ENCODE measurements at places on chromosomes 12 and 14.

GRCh38 chr14:98602983-98603382, 669.0 kb downstream of the BCL11B start:
- no peak for DNase-seq

GRCh38 chr12:113903381-113903863, 62.7 kb downstream of the RBM19 start:
- DNase-seq = no peak

DNA sequence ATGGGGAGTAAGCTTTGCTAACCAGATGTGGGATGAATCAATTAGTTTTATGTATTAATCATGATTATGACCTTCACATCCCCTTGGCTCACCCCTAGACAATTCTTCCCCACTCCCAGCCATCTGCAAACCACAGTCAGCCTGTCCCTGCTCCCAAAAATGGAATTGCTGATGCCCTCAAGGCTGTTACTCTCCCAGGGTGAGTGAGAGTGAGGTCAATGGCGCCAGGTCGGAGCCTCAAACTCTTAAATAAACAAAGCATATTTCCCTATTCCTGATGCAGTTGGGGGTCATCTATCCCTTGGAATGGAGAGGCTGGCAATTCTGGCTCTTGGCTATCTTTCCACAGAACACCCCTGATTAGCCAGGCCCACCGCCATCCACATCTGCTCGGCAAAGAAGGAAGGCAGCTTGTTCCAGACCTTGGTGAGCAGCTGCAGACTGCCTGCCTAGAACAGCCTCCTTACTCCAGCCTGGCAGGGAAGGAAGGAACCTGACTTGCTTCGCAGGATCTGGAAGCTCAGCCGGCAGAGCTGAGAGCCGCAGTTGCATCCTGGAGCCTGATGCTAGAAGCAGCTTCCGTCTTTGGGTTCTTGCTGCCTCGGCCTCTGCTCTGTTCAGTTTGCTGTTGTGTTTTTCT, 57.0 kb downstream of the SMUG1 start:
- DNase-seq = no peak

- no peak for DNase-seq
These were observed 7.7 kb downstream of the AHNAK2 start for GRCh38 chr14:104970231-104971068.

- DNase-seq = no peak
These were observed 25.1 kb upstream of the BTBD6 start for GRCh38 chr14:105223260-105223659.

DNA sequence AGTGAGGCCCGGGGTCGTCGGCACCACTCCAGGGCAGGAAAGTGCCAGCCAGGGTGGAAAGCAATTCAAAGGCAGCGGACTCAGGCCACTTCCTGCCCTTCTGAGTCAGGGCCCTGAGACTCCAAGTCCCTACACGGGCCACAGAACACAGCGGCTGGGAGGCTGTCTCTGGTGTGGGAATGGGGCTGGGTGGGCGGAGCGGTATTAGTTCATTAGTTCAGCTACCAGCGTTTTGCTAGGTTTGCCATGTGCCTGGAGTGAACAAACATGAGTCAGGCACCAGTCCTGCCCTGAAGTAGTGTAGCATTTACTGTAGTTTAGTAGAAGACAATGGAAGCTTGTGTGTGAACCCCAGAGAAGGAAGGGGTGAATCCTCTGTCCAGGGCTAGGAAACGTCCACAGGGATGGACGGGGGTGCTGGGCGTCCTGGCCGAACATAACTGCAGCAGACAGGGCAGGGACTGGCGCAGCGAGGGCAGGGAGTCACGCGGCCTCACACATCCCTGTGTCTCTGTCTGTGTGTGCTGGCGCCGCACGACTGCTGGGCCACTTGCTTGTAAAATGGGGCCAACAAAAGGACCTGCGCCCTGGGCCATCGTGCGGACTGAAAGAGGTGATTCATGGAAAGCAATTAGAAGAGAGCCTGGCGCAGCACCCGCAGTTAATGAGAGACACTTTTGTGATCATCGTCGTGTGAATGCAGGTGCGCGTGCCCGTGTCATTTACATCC, 186.4 kb upstream of the PRMT8 start:
- DNase-seq = no peak

- no peak for DNase-seq
These were observed 12.9 kb downstream of the SYNE3 start for GRCh38 chr14:95503365-95504134.

DNA sequence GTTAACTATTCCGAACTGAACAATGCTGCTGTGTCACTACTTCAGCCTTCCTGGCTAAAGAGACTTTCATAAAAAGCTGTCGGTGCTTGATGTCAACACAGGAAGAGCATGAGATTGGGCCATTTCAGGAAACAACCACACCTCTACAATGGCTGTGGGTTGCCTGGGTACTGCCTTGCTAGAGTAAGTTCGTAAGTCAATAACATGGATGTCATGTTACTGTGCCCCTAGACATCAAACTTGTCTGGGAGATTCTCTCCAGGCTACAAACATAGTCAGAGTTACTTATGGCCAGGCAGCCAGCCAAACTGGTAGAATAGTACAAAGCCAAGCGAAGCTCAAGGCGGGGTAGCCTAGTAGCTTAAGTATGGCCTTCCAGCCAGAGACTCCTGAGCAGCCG, 23.1 kb downstream of the MAX start:
- DNase-seq = no peak

DNA sequence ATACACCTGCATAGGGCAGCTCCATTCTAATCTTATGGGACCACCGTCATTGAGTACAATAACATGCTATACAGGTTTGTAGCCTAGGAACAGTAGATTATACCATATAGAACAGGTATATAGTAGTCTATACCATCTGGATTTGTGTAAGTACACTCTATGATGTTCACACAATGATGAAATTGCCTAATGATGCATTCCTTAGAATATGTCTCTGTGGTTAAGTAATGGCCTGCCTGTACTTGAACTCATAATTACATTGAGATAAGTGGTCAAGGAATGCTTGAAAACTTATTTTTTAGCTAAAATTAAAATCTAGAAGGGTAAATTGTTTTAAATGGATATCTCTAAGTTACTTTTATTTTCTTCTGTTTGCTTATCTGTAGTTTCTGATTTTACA, 152.7 kb downstream of the SRGAP1 start:
- DNase-seq = no peak

DNA sequence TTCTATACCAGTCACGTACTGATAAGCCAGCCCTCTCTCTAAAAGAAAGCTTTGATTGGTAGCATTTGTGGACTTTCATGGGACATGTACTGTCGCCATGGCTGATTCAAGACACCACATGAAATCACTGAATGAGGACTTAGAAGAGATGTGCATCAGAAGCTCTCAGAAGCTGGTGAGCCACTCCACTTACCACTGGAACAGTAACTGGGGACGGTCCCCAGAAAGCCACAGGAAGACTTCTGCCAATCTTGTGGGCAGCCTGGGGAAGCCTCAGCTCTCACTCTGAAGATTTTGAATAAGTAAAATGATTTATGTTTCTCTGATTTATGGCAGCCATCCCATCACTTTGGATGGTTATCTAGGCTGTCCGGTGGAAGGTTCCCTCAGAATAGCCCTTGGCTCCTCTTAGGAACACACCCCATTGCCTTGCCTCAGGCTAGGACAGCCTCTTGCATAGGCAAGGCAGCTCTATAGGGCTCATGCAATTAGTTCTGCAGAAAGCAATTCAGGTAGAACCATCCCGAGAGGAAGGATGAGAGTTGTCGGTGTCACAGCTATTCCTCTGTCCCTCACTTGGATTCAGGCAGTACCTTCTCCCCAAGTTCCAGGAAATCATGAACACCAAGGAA, 9.8 kb downstream of the DHRS1 start:
- no peak for DNase-seq

DNA sequence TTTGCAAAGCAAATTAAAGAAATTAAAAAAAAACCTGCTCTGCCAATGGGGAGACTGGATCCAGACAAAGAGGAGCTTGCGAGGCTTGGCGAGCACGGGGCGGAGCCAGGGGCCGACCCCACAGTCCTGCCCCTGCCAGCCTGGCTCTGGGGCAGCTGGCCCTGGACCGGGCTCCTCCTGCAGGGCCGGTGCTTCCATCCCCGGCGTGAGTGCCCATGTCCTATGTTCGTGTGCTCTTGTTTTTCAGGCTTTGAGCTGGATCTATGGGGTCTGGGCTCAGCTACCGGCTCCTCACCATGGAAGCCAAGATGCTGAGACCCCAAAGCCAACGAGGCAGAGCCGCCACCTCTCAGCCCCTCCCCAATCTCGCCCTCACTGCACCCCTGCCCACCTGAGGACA, 176.8 kb downstream of the KIF26A start:
- no peak for DNase-seq

- no peak for DNase-seq
These were observed 10.2 kb downstream of the PPFIBP1 start for GRCh38 chr12:27534060-27534764.

GRCh38 chr14:94839348-94839747, 69.4 kb upstream of the GSC start:
- no peak for DNase-seq

DNA sequence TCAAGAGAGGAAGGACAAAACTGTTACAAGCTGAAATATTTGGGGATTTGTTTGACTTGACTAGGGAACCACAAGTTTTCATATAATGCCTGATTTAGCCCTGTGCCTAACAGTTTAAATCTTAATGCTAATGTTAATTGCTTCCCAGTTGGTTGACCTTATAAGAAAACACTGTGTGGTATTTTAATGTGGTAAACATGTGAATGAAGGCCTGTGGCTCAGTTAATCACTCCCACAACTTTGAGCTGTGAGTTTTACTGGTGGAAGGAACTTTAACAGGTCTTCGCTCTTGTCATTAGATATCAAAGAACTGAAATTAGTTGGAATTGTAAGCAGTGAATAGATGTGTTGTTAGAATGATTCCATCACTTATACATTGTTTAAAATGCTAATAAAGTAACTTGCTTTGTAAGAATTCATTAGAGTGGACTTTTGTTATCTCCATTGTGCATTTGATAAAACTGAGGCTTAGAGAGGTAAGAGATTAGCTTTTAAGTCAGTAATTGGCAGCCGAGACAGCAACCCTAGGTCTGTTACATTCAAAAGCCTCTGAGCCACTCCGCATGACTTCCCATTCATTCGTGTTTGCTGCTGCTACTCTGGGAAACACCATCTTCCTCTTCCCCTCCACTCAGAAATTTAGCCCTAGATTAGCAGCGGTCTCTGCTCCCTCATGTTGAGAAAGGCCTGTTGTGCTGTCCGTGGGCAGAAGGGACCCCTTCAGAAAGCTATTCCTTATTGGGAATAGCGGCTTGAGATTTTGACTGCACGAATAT, 1.0 kb upstream of the TBK1 start:
- DNase-seq = no peak

- no peak for DNase-seq
These were observed 28.5 kb downstream of the ACTR6 start for GRCh38 chr12:100229036-100229635.

DNA sequence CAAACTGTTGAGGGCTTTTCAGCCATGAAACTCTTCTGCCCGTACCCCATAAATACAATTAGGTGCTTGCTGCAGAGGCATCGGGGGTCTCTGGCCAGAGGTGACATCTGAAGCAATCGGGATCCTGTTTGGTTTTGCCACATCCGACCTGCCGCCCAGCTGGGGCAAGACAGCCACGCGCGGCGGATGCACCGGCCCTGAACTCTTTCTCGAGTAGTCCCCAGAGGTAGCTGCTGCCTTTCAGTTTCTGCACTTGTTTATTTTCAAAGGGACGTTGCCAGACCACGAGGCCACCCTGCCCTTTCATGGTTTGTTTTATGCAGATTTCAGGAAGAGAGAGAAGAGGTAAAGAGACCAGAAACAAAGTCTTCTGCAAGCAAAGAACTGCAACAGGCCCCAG, 10.6 kb upstream of the MLXIP start:
- DNase-seq = peak; percentile 58

- no peak for DNase-seq
These were observed 28.5 kb downstream of the CFL2 start for GRCh38 chr14:34685819-34686428.

DNA sequence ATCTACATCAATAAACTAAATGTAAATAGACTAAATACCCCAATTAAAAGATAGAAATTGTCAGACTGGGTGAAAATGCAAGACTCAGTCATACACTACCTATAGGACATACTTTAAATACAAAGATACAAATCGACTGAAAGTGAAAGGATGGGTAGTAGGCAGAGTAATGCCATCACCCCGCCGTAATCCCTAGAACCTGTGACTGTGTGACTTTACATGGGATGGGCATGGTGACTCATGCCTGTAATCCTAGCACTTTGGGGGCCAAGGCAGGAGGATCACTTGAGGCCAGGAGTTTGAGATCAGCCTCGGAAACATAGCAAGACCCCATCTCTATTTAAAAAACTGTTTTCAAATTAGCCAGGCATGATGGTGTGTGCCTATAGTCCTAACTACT, 2.6 kb upstream of the EVL start:
- DNase-seq = no peak

- DNase-seq = no peak
These were observed 204.5 kb upstream of the PPFIA2 start for GRCh38 chr12:81963636-81964035.

- peak; percentile 80 for DNase-seq
These were observed 11.5 kb downstream of the RITA1 start for GRCh38 chr12:113196990-113197389.

- DNase-seq = no peak
These were observed 51.9 kb downstream of the CIT start for GRCh38 chr12:119825262-119825661.

DNA sequence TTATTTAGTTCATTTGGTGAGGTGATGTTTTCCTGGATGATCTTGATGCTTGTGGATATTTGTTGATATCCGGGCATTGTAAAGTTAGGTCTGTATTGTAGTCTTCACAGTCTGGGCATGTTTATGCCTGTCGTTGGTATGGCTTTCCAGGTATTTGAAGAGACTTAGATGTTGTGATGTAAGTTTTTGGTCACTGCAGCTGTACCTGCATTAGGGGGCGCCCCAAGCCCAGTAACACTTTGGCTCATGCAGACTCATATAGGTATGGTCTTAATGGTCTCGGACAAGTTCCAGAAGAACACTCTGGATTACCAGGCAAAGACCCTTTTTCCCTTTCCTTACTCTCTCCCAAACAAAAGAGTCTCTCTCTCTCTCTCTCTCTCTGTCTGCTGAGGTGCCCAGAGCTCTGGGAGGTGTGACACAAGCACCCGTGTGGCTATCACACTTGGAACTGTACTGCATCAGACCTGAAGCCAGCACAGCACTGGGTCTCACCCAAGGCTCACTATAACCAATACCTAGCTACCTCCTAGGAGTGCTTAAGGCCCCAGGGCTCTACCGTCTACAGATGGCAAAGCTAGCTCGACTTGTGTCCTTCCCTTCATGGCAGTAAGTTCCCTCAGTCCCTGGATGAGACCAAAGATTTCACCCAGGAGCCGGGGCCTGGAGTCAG, 425.8 kb upstream of the ATXN7L3B start:
- no peak for DNase-seq

- DNase-seq = no peak
These were observed 160.3 kb upstream of the PELI2 start for GRCh38 chr14:55957950-55958349.

Data from GM12891 (cell line).